K562 (cell line): ENCODE measurements at places on chromosomes 4 and X. TPM values are rescaled to one million over a fixed set of nuclear protein-coding genes. Genes with fewer than 3 reads are reported as not detected.

The LARP1B gene
- polyA plus RNA-seq = 33.2 and 35.4 TPM in 2 replicates

The SORCS2 gene
- not detected in 2 replicates for polyA plus RNA-seq

The EOLA2 gene
- 52.2 and 52.9 TPM in 2 replicates for polyA plus RNA-seq

The CLDN34 gene
- polyA plus RNA-seq = not detected in 2 replicates

The RAB41 gene
- not detected in 2 replicates for polyA plus RNA-seq

The CTAG1A gene
- not detected in 2 replicates for polyA plus RNA-seq

The NDNF gene
- not detected in 2 replicates for polyA plus RNA-seq

The CCDC160 gene
- polyA plus RNA-seq = not detected in 2 replicates

The MSX1 gene
- polyA plus RNA-seq = 6.0 and 8.3 TPM in 2 replicates

DNA sequence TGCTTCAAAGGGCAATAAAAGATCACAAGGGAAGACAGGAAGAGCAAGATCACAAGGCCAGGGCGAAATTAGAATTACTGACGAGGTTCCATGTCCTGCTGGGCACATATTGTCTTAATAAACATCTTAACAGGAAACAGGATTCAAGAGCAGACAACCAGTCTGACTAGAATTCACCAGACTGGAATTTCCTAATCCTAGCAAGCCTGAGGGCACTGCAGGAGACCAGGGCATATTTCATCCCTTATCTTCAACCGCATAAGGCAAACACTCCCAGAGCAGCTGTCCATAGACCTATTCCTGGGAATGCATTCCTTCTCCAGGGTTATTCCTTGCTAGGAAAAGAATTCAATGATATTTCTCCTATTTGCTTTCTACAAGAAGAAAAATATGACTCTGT, 12.4 kb upstream of the TDO2 start:
- no peak for DNase-seq

- DNase-seq = no peak
Observed at GRCh38 chr4:161186012-161186411, 977.8 kb downstream of the FSTL5 start.

GRCh38 chr4:82785611-82786400, 12.8 kb downstream of the SCD5 start:
- DNase-seq = no peak

GRCh38 chrX:73348977-73349376, 97.9 kb upstream of the CDX4 start:
- no peak for DNase-seq

- no peak for DNase-seq
Observed at GRCh38 chrX:68997911-68998310, 167.3 kb downstream of the PJA1 start.

- DNase-seq = no peak
Observed at GRCh38 chr4:138672393-138672976, 343.1 kb upstream of the NOCT start.

GRCh38 chr4:94339779-94340178, 2.9 kb downstream of the HPGDS start:
- DNase-seq = no peak

DNA sequence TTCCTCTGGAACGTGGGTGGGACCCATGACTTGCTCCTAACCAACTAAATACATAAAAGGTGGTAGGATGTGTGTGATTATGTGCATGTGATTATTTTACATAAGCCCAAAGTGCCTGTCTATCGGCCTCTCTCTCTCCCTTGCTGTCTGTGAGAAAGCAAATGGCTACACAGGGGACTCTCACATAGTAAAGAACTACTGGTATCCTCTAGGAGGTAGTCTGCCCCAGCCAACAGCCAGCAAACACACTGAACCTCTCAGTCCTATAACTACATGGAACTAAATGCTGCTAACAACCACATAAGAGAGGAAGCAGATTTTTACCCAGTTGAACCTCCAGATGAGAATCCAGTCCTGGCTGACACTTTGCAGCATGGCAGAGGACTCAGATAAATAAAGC, 1249.4 kb downstream of the ADGRL3 start:
- DNase-seq = no peak

DNA sequence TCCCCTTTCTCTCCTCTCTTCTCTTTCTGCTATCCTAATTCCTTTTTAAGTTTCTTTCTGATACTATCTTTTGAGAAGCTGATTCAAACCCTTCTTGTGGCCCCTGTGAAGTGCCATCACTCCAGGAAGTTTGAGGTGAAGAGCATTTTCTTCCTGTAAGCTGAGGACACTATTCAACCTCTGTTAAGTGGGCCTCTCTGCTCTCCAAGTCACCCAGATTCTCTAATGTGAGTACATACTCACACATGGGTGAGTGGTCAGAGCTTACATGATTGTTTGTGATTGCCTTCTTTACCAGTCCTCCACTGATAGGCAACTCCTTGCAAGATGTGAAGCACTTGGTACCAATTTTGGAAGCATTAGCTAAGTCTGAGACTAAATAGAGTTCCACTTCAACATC, 18.4 kb upstream of the SMIM10L2A start:
- no peak for DNase-seq

DNA sequence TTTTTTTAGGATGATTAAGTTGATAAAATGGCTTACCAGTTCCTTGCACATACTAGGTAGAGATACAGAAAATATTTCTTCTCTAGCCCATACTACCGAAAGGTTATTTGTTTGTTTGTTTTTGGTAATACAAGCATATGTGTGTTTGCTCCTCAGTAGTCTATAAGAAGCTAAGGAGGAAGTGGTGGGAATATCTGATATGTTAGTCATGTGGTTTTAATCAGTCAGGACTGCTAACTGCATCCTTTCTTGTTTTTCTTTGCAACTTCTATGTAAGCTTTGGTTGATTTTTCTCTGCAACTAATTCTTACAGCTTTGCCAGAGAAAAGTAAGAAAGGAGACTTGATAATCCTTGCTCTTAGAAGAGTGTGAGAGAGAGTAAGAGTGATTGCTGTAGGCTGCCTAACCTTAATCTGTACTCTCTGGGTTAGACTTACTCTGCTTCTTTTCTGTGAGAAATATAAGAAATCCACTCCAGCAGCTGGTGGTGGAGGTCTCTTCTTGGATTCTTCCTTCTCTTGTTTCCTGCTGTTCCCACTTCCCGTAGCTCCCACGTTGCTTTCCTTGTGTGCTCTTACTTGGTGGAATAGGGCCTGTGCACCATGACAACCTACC, 28.3 kb downstream of the SEPTIN11 start:
- DNase-seq = no peak

- DNase-seq = no peak
Observed at GRCh38 chrX:114976292-114976691, 41.1 kb downstream of the IL13RA2 start.

DNA sequence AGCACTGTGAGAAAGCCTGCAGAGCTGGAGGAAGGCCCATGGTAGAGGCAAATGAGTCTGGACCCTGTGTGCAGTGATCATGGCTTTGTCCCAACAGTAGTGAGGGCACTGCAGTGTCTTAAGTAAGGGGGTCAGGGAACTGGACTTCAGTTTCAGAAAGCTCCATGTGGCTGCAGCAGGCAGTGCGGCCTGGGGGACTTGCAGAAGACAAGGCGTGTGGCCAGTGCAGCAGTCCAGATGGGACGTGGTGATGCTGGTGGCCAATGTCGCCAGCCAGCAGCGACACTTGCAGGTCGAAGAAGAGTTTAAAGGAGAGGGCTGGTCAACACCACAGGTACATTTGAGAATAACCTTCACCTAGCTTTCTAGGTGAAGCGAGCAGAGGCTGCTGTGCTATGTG, 113.4 kb downstream of the ZNF827 start:
- no peak for DNase-seq

- DNase-seq = no peak
Observed at GRCh38 chr4:72365016-72365415, 204.0 kb downstream of the ADAMTS3 start.
